ENCODE measurements at places on chromosomes 2 and 18.

GRCh38 chr2:218322768-218323525 is 30.6 kb upstream of the TMBIM1 start:
- peak; percentile 89 for DNase-seq

DNA sequence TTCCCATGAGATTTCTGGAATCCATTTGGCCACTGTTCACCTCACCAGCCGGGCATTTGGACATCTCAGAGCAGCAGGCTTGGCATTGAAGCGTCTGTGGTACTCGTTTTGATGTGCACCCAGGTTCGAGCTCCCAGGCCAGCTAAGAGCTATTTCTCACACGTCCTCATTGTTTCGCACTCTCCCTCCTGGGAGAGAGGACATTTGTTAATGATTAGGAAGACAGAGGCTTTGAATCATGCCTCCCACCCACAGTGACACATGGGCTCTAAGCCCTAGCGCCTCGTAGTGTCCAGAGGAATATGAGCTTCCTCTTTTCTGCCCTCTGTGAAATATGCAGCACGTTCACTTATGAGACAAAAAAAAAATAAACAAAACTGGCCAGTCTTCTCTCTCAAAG is 361.8 kb downstream of the RND3 start:
- DNase-seq, result no peak

GRCh38 chr2:173708806-173709205 is 256.4 kb downstream of the SP3 start:
- peak; percentile 24 for DNase-seq

- DNase-seq, result no peak
Measured at GRCh38 chr2:100233061-100233460, 89.2 kb downstream of the LONRF2 start.
